ENCODE measurements at places on chromosomes 2 and 18.
A peak's percentile ranks its signal among the peaks of the same experiment; 100 is the strongest.

DNA sequence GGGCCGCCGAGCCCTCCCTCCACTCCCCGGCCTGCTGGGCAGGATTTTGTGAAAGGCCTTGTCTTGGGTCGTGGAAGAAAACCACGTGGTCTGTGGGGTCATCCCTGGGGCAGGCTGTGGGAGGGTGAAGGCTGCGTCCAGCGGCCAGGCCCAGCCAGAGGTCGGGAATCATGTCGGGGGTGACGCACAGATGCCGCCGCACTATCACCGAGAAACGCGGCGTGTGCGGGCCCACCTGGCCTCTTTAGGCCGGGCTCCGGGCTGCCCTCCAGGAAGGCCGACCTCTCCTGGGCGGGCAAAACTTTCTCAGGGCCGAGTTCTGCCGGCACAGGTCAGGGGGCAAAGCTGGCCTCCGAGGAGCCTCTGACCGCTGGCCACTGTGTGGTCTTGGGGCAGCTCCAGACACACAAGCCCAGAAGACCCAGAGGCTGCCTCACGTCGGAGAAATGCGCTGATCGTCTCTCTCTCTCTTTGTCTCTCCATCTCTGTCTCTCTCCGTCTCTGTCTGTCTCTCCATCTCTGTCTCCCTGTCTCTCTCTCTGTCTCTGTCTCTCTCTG, 28.4 kb downstream of the NFATC1 start:
- no peak for DNase-seq

GRCh38 chr2:3146772-3147650, 230.6 kb downstream of the EIPR1 start:
- no peak for DNase-seq

DNA sequence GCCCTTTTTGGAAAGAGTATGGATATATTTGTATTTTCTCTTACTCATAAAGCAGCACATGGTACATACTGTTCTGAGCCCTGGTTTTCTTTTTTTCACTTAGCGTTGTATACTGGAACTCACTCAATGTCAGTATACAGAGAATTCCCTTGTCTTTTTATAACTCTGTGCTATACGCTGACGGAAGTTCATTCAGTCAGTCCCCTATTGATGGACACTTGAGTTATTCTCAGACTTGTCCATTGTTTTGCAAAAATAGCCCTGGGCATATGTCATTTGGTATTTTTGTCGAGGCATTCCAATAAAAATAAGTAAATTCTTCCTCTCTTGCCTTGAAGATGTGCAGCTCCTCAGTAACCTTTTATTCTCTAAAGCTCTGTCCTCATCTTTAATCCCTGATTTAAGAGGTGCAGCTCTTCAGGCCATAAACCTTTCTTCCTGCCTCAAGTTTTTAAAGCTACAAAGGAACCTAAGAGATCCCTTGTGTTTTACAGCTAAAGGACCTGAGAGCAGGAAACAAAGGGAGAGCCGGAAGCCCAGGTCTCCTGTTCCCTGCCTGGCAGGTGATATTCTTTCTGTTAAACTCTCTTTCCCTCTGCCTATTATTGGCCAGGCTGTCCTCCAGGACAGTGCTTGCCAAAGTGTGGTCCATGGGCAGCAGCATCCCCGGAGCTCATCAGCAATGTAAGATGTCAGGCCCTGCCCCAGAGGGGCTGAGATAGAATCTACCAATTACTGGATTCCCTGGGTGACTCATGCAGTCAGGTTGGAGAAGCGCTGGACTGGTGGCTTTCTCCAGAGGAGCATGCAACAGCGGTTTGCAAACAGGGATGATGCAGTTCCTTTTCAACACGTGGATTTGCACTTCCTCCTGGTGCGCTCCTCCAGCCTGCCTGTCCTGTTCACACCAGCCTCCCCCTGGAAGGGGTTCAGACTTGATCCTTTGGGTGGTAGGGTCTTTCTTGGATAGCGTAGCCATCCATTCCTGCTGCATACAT, 158.0 kb downstream of the NEDD4L start:
- DNase-seq = no peak

DNA sequence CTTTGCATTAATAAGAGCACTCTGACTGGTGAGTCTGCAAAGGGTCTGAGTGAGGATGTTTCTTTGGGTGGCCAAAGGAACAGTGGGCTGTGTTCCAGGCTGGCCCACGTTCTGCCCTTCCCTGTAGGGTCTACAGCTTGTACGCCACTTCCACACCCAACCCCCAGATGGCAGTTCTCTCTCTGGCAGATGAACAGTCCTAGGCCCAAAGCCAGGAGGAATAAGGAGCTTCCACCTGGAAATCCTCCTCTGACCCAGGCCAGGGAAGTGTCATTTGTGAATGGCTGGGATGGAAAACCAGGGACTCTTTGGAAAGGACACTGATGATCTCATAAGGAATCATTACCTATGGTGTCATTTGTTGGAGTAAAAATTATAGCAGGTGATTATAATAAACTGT, 6.6 kb downstream of the OTOF start:
- no peak for DNase-seq

GRCh38 chr2:51511002-51511401, 479.1 kb upstream of the NRXN1 start:
- DNase-seq = no peak

GRCh38 chr18:36532394-36532793, 234.9 kb downstream of the FHOD3 start:
- no peak for DNase-seq

DNA sequence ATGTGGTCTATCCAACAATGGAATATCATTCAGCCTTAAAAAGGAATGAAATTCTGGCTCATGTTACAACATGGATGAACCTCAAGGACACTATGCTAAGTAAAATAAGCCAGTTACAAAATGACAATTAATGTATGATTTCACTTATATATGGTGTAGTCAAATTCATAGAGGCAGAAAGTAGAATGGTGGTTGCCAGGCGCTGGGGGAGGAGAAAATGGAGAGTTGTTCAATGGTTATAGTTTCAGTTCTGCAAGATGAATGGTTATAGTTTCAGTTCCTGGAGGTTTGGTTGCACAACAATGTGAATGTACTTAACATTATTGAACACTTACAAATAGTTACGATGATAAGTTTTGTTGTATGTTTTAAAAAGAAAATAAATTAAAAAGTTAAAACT, 79.2 kb upstream of the IL1R2 start:
- no peak for DNase-seq

DNA sequence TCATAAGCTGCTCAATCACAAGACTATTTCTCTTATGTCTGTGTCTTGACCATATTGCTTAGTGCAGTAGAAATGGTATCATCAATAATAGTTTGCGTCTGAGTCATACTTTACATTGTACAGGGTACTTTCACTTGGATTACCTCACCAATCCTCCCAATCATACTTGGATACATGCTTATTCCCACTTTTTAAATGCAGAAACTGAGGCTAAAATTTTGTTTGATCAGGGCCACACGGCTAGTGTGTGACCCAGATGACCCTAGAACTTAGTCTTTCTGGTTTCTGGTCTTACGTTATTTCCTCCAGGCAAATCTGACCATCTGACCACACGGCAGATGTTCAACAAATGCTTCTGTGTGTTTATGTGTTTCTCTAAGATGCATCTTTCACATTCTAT, 23.8 kb upstream of the CCL20 start:
- DNase-seq = no peak

DNA sequence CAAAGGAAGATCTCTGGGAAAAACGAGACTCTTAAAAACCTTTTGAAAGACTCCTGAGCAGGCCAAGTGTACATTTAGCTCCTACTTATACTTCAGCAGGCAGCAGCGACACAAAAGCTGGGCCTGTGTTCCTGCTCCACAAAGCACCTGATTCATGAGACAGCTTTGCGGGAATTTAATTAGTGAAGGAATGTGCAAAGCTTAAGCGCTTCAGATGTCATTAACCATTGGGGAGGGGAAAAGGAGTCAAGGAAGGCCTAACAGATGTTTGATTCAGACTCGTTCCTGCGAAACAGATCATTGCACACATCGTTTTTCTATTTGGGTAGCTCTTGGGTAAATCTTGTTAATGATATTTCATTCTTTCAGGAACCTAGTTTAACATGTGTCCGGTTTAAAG, 125.9 kb downstream of the MAIP1 start:
- no peak for DNase-seq

GRCh38 chr2:121356058-121356640, 71.1 kb upstream of the TFCP2L1 start:
- DNase-seq = peak; percentile 7

DNA sequence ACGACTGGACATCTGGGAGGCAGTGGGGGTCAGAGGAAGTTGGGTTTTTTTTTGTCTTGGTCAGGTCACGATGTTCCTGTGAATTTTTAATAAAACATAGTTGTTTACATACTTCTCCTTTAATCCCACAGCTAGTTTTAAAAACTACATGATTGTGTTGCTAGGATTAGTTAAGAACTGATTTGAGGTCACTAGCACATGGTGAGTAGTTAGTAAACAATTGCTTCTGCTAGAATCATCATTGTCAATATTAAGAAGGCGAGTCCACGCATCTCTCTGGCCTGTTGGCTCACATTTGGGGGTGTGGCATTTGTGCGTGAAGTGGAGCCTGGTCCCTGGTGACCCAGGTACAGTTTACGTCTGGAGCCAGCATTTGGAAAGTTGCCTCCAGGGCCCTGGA, 59.4 kb downstream of the AGAP1 start:
- no peak for DNase-seq

DNA sequence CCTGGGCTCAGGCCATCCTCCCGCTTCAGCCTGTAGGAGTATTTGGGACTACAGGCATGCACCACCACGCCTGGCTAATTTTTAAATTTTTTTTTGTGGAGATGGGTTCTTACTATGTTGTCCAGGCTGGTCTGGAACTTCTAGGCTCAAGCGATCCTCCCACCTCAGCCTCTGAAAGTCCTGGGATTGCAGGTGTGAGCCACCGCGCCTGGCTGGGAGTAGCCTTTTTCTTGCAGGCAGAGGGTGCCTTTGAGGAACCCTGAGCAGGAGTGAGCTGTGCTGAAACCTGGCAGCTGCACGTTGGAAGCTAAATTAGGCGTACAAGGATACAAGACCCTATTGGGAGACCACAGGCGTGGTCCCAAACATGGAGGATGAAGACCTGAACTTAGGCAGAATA, 8.0 kb downstream of the CTDSP1 start:
- no peak for DNase-seq

GRCh38 chr18:24539866-24540617, 79.6 kb downstream of the HRH4 start:
- DNase-seq = no peak

- DNase-seq = no peak
These were observed 107.8 kb downstream of the NDUFA10 start for GRCh38 chr2:239917125-239917956.

DNA sequence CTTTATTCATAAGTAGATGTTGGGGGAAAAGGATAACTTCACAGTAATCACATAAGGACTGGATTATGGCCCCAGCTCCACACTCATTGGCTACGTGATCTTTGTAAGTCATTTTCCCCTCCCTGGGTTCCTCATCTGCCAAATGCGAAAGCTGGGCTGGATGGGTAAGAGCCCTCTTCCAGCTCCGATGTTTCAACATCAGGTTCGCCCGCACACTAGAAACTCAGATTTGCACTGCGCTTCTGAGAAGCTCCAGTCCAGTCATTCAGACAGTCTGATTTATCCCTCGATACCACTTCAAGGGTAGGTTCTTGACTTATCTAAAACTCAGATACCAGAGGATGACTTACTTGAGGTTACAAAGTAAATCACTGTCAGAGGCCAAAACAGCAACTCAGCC, 31.0 kb upstream of the RMDN2 start:
- DNase-seq = peak; percentile 9

DNA sequence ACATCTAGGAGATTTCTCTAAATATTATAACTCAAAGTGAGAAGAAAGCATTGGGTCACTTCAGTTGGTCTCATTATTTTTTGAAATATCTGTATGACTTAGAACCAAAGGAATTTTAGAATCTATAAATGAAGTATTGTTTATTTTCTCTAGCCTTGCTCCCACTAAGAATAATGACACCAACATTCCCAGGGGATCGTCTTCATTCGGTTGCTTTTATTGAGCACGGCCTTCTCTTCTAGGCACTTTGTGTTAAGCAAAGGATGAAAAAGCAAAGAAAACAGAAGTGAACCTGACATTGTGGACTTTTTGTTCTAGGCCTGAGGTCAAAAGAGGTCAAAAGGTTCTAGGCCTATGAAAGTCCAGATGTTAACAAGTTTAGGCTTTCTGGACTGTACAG, 231.9 kb downstream of the GALR1 start:
- DNase-seq = no peak

DNA sequence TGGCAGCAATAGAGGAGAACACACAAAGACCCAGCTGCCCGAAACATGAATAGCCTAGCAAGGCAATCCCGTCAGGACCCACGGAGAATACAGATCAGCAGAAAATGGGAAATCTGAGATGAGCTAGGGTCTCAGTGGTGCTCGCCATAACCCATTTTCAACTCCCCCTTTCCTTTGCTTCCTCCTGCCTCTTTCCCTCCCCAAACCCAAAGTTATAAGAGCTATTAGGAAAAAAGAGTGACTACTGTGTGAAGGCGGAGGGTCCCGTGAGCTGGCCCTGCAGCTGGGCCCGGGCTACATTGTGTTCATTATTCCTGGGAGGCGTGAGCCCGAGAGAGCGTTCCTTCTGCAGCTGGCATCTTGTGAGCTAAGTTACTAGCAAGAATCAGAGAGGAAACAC, 118.4 kb downstream of the PID1 start:
- DNase-seq = no peak

- no peak for DNase-seq
These were observed 57.2 kb downstream of the TTC39C start for GRCh38 chr18:24071779-24072178.

GRCh38 chr2:240557808-240558207, at the start of gene ANKMY1:
Gene ANKMY1 (minus strand): TSS chr2:240557988. CDS start chr2:240557335, 653 bp downstream.
- DNase-seq = peak; percentile 82

- no peak for DNase-seq
These were observed 540.0 kb upstream of the ZEB2 start for GRCh38 chr2:145059914-145060313.

- no peak for DNase-seq
These were observed 7.7 kb upstream of the ARID5A start for GRCh38 chr2:96528700-96529375.

DNA sequence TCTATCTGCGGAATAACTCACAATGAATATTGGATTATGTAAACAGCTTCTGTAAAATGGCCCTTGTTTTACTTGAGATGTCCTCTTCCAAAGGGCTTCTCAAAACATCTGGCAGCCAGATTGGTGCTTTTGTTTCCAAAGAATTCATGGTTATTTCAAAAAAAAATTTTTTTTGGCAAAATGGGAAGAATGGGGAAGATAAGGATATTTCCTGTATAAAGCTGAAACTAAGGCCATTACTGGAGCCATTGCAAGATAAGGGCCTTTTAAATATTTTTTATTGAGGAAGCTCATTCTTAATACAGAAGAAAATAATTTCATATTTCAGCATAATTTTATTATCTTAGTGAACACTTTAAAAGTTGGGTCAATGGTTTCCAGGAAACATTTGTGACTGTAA, 259.1 kb downstream of the GALNT13 start:
- DNase-seq = no peak

- DNase-seq = no peak
These were observed 183.9 kb downstream of the LPIN1 start for GRCh38 chr2:11930211-11930761.

DNA sequence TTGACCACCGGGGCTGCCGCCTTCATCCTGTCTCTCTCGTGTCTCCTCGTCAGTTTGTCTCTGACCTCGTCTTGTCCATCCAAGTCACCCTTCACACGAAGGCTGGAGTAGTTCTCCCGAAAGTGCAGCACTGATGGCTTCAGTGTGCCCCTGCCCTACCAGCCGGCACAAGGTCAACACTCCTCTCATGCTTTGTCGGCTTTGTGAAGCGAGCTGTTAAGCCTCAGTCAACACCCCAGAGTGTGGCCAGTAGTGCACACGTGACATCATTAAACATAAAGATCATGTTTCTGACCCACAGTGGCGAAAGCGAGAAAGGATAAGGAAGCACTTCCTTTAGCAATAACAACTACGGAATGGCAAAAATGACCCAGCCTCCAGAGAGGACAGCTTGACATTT, 23.2 kb downstream of the ACKR3 start:
- no peak for DNase-seq

Measured in CD4-positive, alpha-beta T cell treated with Interleukin-6 for 4 hours (primary cell).